ENCODE measurements at places on chromosomes 5 and 9.

DNA sequence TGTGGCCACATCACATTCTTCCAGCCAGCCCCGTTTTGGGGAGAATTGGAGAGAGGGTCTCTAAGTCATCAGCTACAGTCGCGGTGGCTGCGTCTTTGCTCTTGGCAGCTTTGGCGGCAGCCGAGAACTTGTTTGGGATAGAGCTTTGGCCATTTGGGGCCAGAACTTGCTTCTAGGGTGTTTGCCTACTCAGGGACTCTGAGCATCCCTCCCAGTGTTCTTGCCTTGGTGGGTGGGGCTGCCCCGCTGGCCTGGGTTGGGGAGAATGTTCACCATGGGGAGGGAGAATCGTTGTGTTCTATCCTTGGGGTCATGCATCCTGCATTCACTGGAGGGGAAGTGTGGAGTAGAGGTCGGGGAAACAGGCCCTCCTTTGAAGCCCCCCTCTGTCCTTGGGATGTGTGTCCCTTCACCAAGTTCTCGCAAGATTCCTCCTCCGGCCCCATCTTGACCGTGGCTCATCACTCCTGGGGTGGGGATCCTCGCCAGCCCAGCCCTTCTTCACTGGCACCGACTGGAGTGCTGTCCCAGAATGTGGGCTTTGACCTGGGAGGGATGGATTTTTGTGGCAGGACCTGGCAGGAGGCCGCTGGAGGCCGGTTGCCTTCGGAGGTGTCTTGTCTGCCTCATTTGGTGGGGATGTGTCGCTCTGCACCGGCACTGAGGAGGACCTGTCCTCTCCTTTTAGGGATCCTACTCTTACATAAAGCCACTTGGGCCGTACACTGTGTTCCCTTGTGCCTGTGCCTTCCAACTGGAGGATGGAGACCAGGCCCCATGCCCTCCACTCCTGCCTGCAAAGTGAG is 3.5 kb downstream of the PHF2 start:
- no peak for DNase-seq

DNA sequence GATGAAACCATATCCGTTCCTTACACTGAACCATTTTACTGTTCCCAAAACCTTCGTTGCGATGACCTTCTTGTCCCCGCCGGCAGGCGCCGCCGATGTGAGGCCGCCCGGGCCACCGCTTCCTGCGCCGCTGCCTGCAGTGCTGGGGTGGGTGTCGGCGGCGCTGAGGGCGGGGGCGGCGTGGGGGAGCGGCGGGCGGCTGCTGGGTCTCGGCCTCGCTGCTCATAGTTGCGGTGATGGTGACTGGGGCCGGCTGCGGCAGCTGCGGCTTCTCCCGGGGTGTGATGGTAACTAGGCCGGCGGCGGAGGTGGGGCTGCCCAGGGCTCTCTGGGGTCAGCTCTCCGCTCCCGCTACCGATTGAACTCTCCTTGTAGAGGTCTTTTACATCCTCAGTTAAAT is 14.1 kb upstream of the OR2S2 start:
- DNase-seq, result no peak

DNA sequence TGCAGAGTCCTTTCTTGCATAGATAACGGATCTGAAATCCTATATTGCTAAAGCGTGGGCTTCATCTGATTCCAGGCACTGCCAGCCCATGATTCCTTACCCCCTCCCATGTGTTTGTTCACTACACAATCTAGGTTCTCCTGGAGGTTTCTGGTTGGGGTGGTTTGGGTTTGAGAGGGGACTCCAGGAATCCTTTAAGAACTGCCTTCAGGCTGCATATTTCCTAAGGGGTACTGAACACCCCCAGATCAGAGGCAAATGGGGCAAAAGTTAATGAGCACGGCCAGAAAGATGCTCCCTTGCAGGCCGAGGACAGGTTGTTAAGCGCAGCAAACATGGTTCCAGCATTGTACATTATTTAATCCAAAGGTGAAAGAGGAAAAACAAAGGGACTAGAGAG is 9.9 kb downstream of the NR2F1 start:
- DNase-seq, result no peak

- DNase-seq, result no peak
These were observed 159.1 kb upstream of the RGMB start for GRCh38 chr5:98614341-98614740.

DNA sequence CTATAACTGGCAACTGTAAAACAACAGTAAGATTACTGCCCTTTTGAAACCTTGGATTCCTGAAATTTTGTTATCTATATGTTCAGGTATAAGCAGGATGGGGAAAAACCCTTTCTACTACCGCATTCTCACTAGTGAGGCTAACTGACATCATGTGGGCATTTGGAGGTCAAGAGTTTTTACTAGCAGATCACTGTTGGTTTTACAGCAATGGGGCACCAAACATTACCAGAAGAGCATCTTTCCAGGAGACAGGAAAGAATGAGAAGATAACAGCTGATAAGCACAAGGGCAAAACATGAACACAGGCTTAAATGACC is 20.9 kb upstream of the TTC33 start:
- DNase-seq, result no peak

GRCh38 chr9:92749071-92749933 is 15.3 kb downstream of the BICD2 start:
- no peak for DNase-seq

DNA sequence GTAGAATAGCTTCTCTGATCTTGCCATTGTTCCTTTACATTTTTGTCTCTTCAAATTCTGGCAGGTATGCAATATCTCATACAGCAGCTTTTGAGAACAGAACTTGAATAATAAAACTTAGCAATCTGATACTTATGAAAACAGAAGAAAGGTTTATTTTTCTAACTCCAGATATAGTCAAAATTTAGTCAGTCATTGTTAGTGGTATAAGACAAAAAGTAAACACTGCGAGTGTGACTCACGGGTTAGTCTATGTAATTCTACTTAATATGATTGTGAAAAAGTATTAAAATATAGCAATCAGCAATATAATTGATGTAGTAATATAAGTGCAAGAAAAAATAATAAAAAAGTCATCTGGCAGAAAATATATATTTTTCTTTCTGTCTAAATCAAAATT is 910.4 kb downstream of the DNAH5 start:
- no peak for DNase-seq

DNA sequence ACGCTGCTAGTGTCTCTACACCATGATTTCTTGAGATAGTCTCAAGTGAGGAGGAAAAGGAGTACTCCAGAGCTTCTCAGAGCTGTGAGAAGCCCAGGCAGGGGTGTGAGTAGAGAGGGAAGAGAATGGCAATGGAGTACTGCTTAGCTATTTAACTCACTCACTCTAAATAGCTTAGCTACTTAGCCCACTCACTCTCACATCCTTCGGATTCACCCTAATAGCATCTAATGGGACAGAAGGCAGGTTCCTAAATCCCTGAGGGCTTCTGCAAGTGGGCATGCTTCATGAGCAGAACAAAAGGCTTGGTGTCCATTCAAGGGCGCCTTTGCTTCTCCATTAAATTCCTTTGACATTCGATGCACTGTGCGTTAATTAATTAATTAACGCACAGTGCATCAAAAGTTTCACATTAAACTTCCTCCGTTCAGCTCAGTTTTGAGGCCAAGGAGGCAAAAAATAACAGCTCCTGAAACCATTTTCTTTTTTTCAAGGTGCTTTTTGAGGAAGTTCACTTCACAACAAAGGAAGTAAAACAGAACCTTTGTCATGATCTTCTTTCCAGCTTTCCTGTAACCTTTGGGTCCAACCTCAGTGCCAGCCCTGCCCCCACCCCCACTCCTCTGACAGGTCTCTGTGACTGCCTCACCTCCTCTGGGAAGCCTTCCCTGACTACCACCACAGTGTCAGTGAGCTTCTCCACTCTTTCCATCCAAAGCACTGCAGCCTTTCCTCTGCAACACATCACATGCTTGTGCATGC is 294.0 kb downstream of the SEC61B start:
- DNase-seq, result no peak

- DNase-seq, result no peak
These were observed 36.2 kb upstream of the PRXL2C start for GRCh38 chr9:96691326-96691725.

DNA sequence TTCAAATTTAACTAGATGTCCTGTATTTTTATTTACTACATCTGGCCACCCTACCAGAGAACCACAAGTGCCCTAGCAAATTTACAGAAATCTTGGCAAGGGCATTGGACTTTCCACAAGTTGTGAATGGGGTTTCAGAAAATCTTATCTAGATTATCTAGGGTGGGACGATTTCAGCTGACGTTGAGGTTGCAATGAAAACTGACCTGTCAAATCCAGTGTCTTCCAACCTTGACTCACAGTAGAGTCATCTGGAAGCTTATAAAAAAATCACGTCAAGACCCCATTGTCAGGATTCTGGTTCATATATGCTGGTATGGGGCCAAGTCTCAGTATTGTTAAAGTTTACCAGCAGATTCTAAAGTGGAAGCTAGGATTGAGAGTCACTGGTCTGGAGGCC is 109.6 kb upstream of the ACTBL2 start:
- no peak for DNase-seq

DNA sequence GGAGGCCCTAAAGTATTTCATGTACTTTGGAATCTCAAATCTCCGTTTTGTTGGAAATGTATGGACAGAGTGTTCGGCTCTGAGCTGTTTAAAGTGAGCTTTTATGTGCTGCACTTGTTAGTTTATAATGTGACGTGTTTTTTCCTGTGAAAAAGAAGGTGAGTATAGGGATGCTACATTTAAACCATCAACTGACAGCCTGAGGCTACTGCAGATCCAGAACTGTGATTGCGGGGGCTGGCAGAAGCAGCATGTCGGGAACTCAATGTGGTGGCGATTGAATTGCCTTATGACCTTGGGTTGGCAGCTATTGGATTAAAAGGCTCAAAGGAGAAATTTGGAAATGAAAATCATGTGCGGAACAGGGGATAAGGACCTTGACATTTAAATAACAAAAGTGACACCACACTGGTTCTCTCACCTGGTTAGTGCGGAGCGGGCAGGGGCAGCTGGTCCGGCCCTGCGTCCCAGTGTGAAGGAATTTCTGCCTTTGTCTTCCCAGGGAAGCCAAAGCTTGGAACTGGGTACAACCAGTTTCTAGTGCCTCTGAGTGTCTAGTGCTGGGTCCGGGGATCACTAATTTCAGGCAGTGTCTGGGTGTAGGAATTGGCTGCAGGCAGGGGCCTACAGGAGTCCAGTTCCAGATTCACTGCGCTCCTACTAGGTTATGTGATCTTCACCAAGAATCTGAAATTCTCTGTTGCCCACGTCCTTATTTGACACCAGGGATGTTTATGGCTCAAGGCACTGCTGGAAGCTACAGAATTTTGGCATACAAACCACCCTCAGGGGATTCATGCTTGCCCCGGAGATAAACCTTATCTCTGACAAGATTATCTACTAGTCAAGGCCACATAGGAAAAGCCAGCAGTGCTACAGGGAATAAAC is 120.7 kb upstream of the ERCC6L2 start:
- no peak for DNase-seq

GRCh38 chr9:128153060-128153946 is 4.0 kb downstream of the LCN2 start:
- no peak for DNase-seq

DNA sequence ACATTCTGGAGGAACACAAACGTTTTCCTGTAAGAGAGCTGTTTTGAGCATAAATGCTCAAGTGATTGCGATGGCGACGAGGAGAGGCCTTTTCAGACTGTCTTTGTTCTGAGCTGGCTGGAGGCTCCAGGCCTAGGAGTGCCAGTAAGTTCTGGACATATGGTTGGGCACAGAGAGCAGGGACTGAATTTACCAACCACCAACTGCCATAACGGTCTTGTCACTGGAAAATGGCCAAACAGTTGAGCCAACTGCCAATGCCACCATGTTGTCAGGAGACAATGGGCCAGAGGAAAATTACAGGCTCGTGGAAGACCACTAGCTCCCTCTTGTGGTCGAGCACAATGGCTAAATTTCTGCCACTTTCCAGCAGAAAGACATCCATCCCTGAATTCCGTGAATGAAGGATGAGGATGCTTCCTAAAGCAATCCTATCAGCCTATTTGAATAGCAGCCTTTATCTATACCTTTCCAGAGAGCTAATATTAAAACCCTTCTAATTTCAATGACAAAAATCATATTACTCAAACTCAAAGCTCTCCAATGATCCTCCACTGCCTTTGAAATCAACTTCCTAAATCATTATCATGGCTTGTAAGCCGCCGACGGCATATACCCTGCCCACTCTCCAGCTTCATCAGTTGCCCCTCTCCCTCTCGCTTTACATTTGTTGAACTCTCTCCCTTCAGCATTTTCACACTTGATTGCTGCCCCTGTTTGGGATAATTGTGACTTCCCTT is 66.9 kb upstream of the GLIS3 start:
- DNase-seq, result peak; percentile 56

DNA sequence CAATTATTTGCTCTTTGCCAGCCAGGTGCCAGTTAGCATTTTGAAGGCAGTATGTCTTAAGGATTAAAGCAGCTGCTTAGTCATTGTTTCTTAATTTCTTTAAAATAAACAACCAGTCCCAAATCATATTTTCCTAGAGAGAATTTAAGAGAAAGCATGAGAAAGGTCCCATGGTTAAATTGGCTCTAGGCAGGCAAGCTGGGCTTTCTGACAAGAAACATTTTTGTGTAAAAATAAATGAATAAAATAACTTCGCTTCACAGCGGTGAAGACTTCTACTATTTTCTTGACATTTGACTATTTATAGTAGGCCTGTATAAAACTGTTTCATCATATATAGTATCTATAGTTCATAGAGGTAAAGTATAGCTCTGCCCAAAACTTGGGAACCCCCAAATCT is 617.7 kb upstream of the C9orf72 start:
- no peak for DNase-seq

- no peak for DNase-seq
These were observed 1.1 kb upstream of the TLE4 start for GRCh38 chr9:79570448-79571308.

DNA sequence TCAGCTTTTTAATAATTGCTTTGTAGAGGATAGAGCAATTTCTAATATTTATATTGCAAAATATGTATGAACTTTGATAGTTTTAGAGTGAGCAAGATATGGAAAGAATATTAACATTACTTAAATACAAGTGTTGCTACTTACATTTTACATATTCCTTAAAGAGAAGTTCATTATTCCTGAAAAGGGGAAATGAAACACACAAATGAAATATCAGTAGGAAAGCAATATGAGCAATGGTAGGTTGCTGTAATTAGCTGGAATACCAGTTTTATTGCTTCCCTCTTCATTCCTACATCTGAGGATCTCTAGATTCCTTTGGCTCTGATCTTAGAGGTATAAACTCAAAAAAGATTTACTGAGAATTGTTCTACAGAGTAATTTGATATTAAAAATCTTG is 414.1 kb downstream of the FAM170A start:
- DNase-seq, result no peak

GRCh38 chr5:128965011-128965637 is at the start of gene SLC27A6:
SLC27A6 (plus strand) TSS chr5:128965488; CDS start chr5:128966138, 650 bp downstream.
- no peak for DNase-seq

Data from DMS153 (cell line).